Thoracic aorta (tissue), 2 donors: ENCODE measurements at places on chromosomes 3 and 15. TPM values are rescaled to one million over a fixed set of nuclear protein-coding genes. Genes with fewer than 3 reads are reported as not detected.

Gene IL12A
- not detected for total RNA-seq

Gene SOX14
- total RNA-seq = not detected

Gene LRRC49
- 9.4 TPM for total RNA-seq

Gene WDR93
- total RNA-seq = not detected

Gene SCG5
- 2.4 TPM for total RNA-seq

Gene ARGFX
- not detected for total RNA-seq

Gene UBAP1L
- total RNA-seq = 3.7 TPM

Gene TEX55
- not detected for total RNA-seq

Gene CPN2
- total RNA-seq = not detected

Gene PYGO1
- total RNA-seq = 7.4 TPM
